ENCODE measurements at places on chromosomes 2 and 18. TPM values are rescaled to one million over a fixed set of nuclear protein-coding genes. Genes with fewer than 3 reads are reported as not detected.

The UGT1A4 gene
- not detected for total RNA-seq

The DNAJB2 gene
- total RNA-seq: 136 TPM

The CNGA3 gene
- total RNA-seq: 0.17 TPM

The SNED1 gene
- 52.9 TPM for total RNA-seq

The RND3 gene
- total RNA-seq: 413 TPM

The LONRF2 gene
- total RNA-seq: under 0.01 TPM

The CNRIP1 gene
- total RNA-seq: 28.1 TPM

The LOXL3 gene
- total RNA-seq: 53.9 TPM

The COBLL1 gene
- total RNA-seq: 5.8 TPM

The MOCOS gene
- total RNA-seq: 5.5 TPM

The NIFK gene
- 33.5 TPM for total RNA-seq

The TSPYL6 gene
- total RNA-seq: under 0.01 TPM

The GPR148 gene
- not detected for total RNA-seq

The MSGN1 gene
- not detected for total RNA-seq

The ESPNL gene
- total RNA-seq: 9.8 TPM

The RAD51AP2 gene
- total RNA-seq: not detected

The TTC27 gene
- 24.0 TPM for total RNA-seq

The NFU1 gene
- total RNA-seq: 30.8 TPM

The ABCG5 gene
- total RNA-seq: not detected

The LMAN1 gene
- total RNA-seq: 245 TPM

The OR6B3 gene
- not detected for total RNA-seq

The FOXD4L1 gene
- 0.17 TPM for total RNA-seq

The SERPINE2 gene
- 275 TPM for total RNA-seq

The TOGARAM2 gene
- 0.17 TPM for total RNA-seq

The CLEC4F gene
- not detected for total RNA-seq

The ASTL gene
- 0.17 TPM for total RNA-seq

The SIX3 gene
- total RNA-seq: not detected

The LOXHD1 gene
- not detected for total RNA-seq

The HOXD13 gene
- total RNA-seq: not detected

The EDAR gene
- total RNA-seq: not detected

The DGUOK gene
- 66.2 TPM for total RNA-seq

The RIT2 gene
- total RNA-seq: not detected

The B3GNT2 gene
- 9.9 TPM for total RNA-seq

The VIT gene
- 2.3 TPM for total RNA-seq

The CYS1 gene
- 7.3 TPM for total RNA-seq

The DPYSL5 gene
- not detected for total RNA-seq

The NXPH2 gene
- not detected for total RNA-seq

The C1QL2 gene
- not detected for total RNA-seq

The ARHGAP28 gene
- total RNA-seq: 13.4 TPM

The PRKAG3 gene
- total RNA-seq: 0.50 TPM

The FRZB gene
- total RNA-seq: 0.44 TPM

The CD8A gene
- total RNA-seq: not detected

The POMC gene
- total RNA-seq: 3.8 TPM

The AOX1 gene
- total RNA-seq: 38.1 TPM

The KCTD18 gene
- total RNA-seq: 33.7 TPM

The BAZ2B gene
- 28.9 TPM for total RNA-seq

The SMYD1 gene
- not detected for total RNA-seq

The SLC11A1 gene
- total RNA-seq: 0.33 TPM

The BOLL gene
- total RNA-seq: not detected

The HOXD11 gene
- not detected for total RNA-seq

The MC4R gene
- total RNA-seq: not detected

The SMC6 gene
- total RNA-seq: 28.8 TPM

The UPP2 gene
- total RNA-seq: not detected

The CDKL4 gene
- 1.3 TPM for total RNA-seq

The AKAIN1 gene
- total RNA-seq: not detected

The POTEC gene
- total RNA-seq: not detected
